ENCODE measurements at places on chromosomes 11 and 22.

DNA sequence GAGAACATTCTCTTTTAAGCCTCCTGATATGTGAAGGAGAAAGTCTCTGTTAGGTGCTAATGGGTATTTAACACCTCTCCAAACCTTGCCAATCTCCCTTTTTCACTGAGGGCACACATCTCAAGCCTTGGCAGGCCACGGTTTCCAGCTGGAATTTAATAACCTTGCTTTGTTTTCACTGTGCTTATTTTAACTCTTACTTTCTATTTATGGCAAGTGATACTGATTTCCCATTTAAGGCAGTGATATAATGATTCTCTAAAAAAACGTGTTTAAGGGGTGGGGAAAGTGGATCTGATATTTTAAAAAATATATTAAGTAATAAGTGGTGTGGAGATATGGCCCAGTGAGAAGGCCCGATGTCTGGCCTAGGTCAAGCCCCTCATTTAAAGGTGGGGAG, 1.1 kb upstream of the RASD2 start:
- DNase-seq, result no peak

DNA sequence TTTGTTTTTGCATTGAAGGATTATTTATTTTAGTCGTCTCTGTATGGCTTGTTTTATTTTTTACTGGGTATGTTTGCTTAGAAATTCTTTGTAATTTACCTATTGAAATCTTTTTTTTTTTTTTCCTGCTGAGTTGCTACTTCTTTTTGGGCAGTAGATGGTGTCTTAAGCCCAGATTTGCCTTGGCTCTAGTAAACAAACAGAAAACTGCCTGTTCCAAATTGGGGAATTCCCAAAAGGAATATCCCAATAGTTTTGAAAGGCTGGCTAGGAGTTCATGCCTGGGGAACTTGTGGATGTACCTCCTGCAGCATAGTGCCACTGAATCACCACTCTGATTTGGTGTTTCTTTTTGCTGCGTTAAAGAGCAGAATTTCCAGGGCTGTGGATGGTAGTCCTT, 17.7 kb downstream of the PAMR1 start:
- no peak for DNase-seq

GRCh38 chr22:35721960-35722359, 4.3 kb downstream of the APOL5 start:
- no peak for DNase-seq

DNA sequence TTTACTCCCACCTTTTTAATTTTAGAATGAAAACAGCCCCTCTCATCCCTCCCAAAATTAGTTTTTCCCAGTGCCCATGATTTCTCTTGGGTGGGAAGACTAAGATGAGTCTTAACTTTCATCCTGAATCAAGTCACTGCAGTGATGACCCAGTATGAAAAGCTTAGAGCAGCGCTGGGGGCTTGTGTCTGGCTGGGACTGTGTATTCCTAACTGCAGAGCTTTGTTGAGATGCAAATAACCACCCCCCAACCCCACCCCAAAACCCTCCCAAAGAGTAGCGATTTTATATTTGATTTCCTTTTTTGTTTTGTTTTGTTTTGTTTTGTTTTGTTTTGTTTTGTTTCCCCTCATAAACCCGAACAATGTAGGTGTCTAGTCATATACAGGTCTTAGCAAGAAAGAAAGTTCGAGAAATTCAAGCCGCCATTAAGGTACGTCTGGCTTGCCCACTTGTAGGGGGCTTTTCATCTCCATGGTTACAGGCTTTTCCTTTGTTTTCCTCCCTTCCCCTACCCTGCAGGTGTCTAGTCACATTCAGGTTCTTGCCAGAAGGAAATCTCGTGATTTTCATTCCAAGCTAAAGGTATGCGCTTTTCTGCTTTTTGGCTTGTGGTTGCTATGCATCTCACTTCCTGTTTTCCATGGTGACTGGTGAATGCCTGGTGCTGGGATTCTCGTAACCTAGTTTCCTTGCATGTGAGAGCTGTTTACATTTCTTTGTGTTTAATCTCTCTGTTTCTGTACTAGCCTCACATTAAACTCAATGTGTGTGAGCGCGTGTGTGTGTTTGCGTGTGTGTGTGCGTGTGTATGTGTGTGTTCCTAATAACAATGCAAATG, 144.6 kb upstream of the RASSF10 start:
- no peak for DNase-seq

DNA sequence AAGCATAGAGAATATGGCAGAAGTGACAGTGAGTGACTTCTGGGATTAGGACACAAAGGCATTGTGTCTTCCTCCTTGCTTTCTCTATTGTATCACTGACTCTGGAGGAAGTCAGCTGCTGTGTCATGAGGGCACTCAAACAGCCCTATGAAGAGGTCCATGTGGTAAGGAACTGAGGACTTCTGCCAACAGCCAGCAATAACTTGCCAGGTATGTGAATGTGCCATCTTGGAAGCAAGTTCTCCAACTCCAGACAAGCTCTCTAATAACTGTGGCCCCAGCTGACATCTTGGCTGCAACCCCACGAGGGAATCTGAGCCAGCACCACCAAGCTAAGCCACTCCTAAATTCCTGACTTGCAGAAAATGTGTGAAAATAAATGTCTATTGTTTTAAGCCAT, 83.6 kb upstream of the ZBED5 start:
- no peak for DNase-seq

DNA sequence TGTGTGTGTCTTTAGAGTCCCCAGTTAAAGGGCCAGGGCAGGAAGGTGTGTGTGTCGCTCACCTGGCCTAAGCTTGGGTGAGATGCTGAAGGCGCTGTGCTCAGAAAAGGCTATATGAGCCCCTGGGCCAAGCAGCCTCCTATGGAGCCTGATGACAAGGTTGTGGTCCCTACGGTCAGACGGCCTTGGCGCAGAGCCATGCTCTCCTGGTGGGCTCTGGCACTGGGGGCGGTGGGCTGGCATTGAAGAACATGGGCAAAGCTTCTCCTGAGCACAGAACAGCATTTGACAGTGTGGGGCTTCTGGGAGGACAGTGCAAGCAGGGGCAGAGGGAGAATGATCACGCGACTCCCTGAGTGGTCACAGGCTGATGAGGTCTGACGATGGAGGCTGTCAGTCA, 10.7 kb upstream of the LRRC10B start:
- no peak for DNase-seq

GRCh38 chr22:36192542-36192941, 9.1 kb downstream of the APOL4 start:
- no peak for DNase-seq

- DNase-seq, result no peak
Observed at GRCh38 chr11:27857588-27857987, 157.3 kb upstream of the BDNF start.

GRCh38 chr11:128779036-128779435, 85.2 kb downstream of the FLI1 start:
- DNase-seq, result no peak

- DNase-seq, result no peak
Observed at GRCh38 chr11:10490032-10490397, 35.0 kb downstream of the AMPD3 start.

GRCh38 chr22:49305966-49306631, 521.6 kb downstream of the BRD1 start:
- no peak for DNase-seq

DNA sequence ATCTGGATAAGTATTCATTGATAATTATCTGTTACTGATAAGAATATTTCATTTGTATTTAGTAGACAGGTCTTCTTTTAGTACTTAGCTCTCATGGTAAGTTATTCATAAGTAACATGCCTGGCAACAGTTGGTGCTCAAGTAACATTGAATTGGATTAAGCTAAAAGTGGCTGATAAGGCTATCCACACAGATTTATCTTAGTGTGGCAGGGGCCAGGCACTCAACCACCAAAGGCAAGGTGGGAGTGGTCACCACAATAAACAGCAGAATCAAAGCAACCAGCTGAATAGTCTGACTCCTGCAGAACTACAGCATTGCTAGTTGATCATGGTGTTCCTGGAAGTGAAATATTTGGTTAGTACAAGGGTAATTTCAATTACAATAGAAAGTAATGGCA, 33.0 kb upstream of the NARS2 start:
- no peak for DNase-seq

DNA sequence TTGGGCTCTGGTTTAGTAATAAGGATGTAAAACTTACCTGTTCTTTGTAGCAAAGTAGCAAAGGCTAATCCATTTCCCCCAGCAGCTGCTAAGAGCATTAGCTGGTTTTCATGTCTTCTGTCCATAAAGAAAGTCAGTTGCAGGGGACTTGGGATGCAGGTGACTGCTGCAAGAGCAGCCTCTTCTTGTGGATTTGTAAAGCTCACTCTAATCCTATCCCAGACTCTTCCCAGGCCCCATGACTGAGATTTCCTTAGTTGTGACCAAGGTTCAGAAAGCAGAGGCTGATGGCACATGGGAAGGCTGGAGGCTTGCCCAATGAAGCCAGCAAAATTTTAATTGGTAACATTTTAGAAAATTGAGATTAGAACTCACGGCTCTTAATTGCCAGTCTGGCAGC, 94.4 kb upstream of the HORMAD2 start:
- no peak for DNase-seq

DNA sequence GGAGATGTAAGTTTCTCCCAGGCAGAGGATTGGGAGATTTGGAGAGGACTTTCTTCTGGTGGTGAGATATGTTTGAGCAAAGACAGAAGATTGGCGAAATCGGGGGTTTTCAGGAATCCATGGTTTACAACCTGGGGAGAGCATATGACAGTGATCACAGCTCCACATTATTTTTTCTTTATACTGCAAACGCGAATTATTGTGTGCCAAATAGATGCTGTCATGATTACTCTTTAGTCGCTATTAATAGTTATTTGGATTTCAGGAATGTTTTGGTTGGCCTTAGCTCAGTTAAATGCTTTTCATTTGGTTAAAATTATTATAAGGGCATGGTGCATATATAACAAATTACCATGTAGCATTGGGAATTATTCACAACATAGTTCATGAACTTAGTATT, 15.2 kb downstream of the ATXN10 start:
- DNase-seq, result no peak

DNA sequence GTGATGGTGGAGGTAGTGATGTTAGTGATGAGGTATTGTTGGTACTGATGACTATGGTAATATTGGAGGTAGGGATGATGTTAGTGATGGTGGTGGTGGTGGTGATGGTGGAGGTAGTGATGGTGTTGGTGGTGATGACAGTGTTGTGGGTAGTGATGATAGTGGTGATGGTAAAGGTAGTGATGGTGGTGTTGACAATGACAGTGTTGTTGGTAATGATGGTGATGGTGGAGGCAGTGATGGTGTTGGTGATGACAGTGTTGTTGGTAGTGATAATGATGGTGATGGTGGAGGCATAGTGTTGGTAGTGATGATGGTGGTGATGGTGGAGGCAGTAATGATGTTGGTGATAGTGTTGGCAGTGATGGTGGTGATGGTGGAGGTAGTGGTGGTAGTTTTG, 65.1 kb downstream of the MYO7A start:
- DNase-seq, result no peak

DNA sequence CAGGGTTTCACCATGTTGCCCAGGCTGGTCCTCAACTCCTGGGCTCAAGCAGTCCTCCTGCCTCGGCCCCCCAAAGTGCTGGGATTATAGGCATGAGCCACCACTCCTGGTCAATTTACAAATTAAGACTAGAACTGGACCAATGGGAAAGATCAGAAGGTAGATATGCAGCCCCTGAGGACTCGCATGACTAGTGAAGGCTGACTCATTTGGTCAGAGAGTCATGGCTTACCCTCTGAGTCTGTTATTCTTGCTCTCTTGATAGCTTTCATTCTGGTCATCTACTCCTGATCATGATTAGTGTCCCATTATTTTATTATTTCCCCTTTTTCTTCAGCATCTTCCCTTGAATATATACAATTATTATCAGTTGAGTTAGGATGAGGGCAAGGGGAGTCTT, 2.7 kb upstream of the LDHAL6A start:
- DNase-seq, result no peak

DNA sequence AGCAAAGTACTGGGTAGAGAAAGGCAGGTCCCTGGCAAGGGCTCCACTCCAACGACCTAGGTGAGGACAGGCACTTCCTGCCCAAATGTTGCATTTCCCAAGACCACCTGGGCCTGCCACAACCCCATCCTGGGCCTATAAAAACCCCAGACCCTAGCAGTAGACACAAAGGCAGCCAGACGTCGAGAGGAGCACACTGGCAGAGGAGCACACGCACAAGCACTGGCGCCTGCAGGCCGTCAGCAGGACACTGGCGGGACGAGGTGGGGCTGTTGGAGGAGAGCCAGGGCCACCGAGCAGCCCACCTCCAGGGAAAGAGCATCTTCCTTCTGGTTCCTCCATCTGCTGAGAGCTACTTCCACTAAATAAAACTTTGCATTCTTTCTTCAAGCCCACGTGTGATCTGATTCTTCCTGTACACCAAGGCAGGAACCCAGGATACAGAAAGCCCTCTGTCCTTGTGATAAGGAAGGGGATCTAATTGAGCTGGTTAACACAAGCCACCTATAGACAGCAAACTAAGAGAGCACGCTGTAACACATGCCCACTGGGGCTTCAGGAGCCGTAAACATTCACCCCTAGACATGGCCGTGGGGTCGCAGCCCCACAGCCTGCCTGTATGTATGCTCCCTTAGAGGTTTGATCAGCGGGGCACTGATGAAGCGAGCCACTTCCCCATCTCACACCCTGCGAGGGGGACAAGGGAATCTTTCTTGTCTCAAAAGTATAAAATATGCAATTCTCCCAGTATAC, 89.7 kb upstream of the MTMR2 start:
- no peak for DNase-seq

DNA sequence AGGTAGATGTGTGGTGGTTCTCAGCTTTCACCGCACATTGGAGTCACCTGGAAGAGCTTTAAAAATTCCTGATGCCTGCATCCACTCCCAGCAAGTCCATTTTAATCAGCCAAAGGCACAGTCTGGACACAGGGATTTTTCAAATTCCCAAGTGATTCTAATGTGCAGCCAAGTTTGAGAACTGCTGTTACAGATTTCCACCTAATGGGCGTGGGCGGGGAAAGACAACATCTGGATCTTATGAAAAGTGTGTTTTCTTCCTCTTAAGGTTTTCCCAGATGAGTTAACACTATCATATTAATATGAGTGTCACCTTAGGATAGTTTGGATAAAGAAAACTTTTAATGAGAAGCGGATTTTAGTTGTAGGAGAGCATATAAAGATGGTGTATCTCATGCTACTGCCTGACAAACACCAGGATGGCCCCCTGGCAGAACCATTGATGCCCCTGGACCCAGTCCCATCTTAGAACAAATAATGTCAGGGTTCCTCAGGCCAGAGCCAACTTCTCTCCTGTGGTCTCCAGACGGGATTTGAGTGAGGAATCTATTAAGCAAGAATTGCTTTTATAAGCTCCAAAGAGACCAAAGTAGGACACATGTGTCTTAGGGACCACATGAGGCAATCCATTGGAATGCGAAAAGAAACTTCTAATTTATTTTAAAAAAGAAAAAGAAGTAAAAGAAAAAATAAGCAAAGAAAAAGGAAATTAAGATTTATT, 31.9 kb downstream of the POU2AF1 start:
- no peak for DNase-seq

Measured in stimulated activated CD8-positive, alpha-beta memory T cell treated with anti-CD3 and anti-CD28 coated beads, Interleukin-7, amount 100 ng/mL, for 1 hour (primary cell).